Aorta (tissue), 5 donors: ENCODE measurements at places on chromosomes 2 and 18. TPM values are rescaled to one million over a fixed set of nuclear protein-coding genes. Genes with fewer than 3 reads are reported as not detected.

SMYD1 gene
- not detected for total RNA-seq

LRRTM1 gene
- total RNA-seq: 0.19 TPM

DNA sequence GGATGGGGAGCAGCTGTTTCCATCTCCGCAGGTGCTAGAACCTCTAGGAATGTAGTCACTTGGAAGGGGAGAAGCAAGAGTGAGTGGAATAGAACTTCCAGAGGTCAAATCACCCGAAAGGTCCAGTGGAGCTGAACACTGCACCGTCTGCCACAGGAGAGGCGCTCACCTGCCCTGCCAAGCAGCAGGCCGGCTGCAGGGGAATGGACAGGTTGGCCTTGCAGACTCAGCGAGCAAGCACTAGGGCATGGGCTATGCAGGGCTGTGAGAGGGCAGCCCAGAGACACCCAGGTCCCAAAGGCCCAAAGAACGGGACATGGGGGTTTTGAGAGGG is 214.2 kb downstream of the TNS1 start:
- H3K4me1 ChIP-seq: no peaks in the 10 kb centered on the region
- no peak for DNase-seq
- no peak overlapping the region for H3K27ac ChIP-seq
- no peak overlapping the region for H3K4me3 ChIP-seq
- no peaks in the 10 kb centered on the region for H3K36me3 ChIP-seq

DNA sequence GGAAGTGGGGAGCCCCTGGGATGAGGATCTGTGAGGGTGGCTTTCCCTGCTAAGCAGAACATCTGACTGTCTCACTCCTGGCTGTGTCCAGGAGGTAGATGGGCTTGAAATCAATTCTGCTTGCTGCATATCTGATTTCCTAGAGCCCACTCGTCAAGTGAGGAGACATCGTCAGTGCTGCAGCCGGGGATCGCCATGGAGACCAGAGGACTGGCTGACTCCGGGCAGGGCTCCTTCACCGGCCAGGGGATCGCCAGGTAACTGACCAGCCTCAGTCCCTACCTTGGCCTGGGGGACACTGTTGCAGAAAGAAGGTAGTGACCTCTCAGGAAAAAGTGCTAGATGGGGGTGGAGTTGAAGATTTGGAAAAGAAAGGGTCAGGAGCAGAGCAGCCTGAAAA is 31.3 kb downstream of the CNGA3 start:
- H3K4me1 ChIP-seq: no peaks in the 10 kb centered on the region
- DNase-seq: no peak
- H3K27ac ChIP-seq: no peak overlapping the region
- no peaks in the 10 kb centered on the region for H3K36me3 ChIP-seq

- H3K4me3 ChIP-seq: no peak overlapping the region
- no peaks in the 10 kb centered on the region for H3K27me3 ChIP-seq
- no peak for DNase-seq
- H3K36me3 ChIP-seq: no peaks in the 10 kb centered on the region
- H3K27ac ChIP-seq: no peak overlapping the region
- H3K4me1 ChIP-seq: peaks cover 2% of the 10 kb centered on the region
Measured at GRCh38 chr2:190720691-190721090, 71.8 kb downstream of the NAB1 start.

- DNase-seq: no peak
- H3K27ac ChIP-seq: no peak overlapping the region
- H3K27me3 ChIP-seq: no peaks in the 10 kb centered on the region
- no peak overlapping the region for H3K4me3 ChIP-seq
- H3K36me3 ChIP-seq: no peaks in the 10 kb centered on the region
Measured at GRCh38 chr2:36544638-36545338, 53.2 kb downstream of the FEZ2 start.

DNA sequence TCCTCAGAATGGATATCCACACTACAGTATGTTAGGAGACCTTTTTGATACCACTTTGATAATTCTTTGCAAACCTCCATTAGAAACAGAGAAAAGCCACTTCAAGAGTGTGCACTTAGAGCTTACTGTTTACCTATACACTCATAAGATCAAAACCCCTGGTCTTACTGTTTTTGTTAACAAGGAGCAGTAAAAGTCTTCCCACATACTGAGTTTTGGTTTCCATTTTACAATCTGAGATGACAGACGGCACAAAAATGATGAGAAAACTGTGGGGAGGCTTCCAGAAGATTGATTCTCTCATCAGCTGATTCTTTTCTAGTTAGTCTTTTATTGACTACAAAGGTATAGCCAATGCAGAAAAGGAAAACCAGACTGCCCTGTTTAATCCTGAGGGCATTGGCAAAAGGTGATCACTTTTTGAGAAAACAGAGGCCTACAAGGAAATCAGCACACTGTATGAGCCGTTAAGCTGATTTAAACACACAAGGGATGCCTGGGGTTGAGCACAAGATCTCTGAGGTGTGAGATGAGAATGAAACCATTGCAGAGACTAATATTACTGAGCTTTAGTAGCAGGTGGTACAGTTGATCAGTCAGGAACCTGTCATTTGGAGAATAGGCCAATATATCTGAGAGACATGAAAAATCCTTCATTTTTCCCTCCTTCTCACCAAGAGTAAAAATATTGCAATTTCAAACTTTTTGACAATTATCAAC is 368.6 kb downstream of the GRB14 start:
- no peak overlapping the region for H3K4me3 ChIP-seq
- H3K27ac ChIP-seq: no peak overlapping the region
- DNase-seq: no peak
- H3K36me3 ChIP-seq: no peaks in the 10 kb centered on the region
- H3K4me1 ChIP-seq: no peaks in the 10 kb centered on the region

GRCh38 chr2:44708661-44709000 is 232.9 kb upstream of the SIX3 start:
- DNase-seq: no peak
- no peaks in the 10 kb centered on the region for H3K4me1 ChIP-seq
- no peak overlapping the region for H3K27ac ChIP-seq
- H3K36me3 ChIP-seq: no peaks in the 10 kb centered on the region
